Activated CD8-positive, alpha-beta memory T cell treated with anti-CD3 and anti-CD28 coated beads for 1 hour (primary cell): ENCODE measurements at places on chromosomes 6 and 20.

- no peak for DNase-seq
Measured at GRCh38 chr6:141029908-141030307, 1102.8 kb upstream of the GJE1 start.

GRCh38 chr6:126539022-126539421, 199.1 kb downstream of the CENPW start:
- DNase-seq: no peak

DNA sequence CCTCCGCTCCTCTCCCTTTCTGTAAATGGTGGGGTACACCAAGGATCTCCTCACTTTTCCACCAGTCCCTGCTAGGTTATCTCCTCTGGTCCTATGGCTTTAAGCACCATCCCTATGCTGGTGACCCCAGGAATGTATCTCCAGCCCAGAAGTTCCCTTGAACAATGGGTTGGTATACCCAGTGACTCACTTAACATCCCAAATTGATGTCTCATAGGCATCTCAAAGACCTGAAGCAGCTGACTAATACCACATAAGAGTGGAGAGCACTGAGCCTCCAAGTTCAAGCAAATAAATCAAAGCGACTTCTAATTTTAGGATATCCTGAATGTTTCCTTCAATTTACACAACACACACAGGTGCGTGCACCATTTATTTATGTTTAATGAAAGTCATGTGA, 48.3 kb downstream of the ADGRF1 start:
- no peak for DNase-seq

DNA sequence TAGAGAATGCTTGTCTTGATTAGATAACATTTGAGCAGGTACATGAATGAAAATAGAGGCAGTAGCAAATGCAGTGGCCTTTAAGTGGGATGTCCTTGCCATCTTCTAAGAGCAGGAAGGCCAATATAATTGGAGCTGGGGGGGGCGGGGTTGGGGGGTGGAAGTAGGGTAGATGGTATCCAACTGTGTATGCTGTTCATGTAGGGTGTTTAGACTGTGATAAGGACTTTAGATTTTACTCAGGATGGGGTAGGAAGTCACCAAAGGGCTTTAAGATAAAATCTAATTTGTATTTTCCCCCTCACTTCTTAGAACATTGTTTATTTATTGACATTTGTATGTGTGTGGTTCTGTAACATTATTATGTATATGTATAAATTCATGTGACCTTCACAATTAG, 12.0 kb downstream of the TAB2 start:
- DNase-seq: no peak

- DNase-seq: no peak
Measured at GRCh38 chr6:169933251-169933821, 181.9 kb downstream of the ERMARD start.

GRCh38 chr6:98797217-98797994, 37.0 kb upstream of the POU3F2 start:
- DNase-seq: no peak

DNA sequence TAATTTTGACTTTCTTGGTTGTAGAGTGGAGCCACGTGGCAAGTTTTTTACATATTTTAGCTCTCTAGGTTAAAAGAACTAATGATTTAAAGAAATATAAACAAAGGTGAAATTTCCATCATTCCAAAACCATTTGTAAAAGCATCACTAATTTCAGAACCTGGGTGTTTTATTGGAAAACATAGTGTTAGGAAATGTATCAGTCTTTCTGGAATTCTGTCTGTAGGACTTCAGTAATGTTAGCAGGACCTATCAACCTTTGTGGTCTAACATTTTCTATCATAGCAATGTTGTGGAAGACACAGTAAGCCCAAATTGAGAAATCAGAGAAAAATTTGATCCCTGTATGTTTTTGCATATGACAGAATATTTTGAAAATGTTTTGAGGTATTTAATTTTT, 28.3 kb downstream of the L3MBTL3 start:
- DNase-seq: no peak

DNA sequence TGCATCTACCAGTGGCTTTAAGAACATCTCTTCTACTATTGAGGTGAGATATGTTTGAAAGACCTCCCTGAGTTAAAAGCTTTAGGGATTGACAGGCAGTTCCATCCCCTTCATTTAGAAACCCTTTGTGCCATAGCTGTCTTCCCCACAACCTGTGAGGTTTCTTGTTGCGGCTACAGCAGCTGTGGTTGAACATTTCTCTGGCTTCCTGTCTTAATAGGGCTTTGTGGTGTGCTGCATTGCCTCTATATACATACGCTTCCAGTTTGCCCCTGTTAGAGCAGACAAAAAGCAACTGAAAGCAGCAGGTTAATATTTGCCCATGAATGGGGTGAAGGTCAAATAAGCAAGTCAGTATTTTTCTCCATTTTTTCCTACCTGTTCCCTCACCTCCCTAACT, 210.2 kb downstream of the TMEM200A start:
- no peak for DNase-seq

DNA sequence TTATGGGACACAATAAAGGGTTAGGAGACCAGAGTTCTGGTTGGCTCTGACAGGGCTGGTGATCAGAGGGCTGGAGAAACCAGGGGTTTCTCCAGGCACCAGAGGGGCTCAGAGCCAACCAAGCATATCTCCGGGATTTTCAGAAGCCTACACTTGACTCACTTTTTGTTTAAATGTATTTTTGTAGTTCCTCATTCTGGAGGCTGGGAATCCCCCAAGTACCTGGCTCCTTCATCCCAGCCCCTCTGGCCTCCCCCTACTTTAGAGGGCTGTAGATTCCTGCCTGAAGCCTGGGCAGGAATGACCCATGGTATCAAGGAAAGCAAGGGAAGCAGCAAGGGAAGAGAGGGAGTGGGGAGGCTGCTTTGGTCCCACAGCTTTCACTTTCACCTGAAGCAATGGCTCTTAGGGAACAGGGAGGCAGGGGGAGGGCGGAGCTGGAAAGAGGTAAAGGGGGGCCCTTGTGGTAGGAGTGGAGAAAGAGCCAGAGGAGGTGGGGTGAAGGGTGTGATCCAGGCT, 973 bp downstream of the CD40 start:
- DNase-seq: no peak

GRCh38 chr6:87909849-87910248, 137.8 kb upstream of the SPACA1 start:
- no peak for DNase-seq

- DNase-seq: no peak
Measured at GRCh38 chr6:150301846-150302519, 66.8 kb upstream of the IYD start.

- no peak for DNase-seq
Measured at GRCh38 chr20:58847463-58847862, 3.2 kb downstream of the GNAS-AS1 start.

- no peak for DNase-seq
Measured at GRCh38 chr6:145924600-145924999, 39.6 kb downstream of the SHPRH start.

DNA sequence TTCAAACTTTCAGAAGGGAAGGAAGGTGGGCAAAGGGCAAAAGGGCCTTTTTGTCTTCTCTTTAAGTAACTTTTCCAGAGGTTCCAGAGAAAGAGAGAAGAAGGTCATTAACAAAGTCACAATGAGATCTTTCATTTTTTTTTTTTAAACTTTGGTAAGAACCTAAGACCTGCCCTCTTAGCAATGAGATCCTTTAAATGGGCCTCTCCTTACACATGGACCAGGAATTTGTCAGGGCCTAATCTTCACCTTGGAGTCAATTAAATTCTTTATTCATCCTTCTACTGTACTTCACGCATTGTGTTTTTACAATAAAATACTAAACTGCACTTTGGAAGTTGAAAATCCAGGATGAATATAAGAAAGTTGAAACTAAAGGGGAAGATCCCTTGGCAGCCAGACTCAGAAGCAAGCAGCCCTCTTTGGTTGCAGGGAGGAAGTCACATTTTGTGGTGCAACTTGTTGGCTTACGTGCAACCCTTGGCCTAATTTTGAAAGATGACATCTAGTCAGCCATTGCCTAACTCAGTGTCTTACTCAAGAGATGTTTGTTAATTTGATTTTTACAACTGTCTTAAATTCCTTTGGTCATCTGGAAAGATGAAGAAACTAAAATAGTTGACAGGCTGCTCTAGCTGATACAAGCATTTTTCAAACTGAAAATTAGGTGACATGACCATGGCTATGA, 11.9 kb upstream of the TMEM170B start:
- no peak for DNase-seq

DNA sequence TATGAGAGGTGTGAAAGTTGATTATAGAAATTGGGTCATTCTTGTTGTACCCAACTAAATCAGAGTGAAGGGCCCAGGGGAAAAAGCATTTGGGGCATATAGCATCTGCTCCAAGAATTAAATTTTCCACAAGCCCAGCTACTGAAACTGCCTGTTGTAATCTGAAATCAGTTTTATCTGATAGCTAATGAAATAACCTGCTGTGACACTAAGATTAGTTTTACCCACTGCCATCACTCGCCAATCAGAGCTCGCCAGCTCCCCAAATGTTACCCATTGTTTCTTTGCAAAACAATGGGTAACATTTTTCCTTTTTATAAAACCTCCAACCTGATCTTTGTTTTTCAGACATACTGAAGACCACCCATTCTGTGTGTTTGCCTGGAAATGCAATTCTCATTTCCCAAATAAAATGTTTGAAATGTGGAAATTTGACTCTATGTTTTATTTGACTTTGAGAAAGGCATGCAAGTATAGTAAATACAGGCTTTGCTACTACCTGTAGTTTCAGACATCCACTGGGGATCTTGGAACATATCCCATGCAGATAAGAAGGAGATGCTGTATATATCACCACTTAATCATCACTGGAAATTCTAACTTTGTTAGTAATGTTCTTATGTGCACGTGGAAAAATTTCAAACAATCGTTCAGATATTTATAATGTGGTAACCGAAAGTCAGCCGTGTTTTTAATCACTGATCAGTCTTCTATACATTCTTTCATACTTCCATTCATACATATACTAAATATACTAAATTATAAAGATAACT, 6.3 kb upstream of the AHI1 start:
- no peak for DNase-seq

DNA sequence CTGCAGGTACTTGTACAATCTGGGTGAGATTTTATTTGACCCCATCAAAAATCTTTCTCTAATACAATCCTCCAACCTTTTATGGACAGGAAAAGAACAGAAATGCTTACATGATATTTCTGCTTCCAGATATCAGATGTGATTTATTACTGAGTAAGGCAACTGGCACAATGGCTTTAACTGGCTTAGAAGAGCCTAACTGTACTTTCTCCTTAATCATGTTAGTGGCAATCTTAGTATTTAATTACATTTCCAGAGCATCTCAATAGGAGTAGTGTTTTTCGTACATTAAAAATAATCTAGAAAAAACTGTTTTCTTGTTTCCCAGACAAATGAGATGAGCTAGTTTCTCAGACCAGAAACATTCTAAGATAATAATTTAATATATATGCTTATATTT, 251.6 kb downstream of the KCNQ5 start:
- DNase-seq: no peak

GRCh38 chr6:121698617-121699016, 263.2 kb downstream of the GJA1 start:
- no peak for DNase-seq

- no peak for DNase-seq
Measured at GRCh38 chr6:129598244-129599187, 111.5 kb downstream of the ARHGAP18 start.

GRCh38 chr6:117605169-117605826, 3.0 kb upstream of the GOPC start:
- no peak for DNase-seq

DNA sequence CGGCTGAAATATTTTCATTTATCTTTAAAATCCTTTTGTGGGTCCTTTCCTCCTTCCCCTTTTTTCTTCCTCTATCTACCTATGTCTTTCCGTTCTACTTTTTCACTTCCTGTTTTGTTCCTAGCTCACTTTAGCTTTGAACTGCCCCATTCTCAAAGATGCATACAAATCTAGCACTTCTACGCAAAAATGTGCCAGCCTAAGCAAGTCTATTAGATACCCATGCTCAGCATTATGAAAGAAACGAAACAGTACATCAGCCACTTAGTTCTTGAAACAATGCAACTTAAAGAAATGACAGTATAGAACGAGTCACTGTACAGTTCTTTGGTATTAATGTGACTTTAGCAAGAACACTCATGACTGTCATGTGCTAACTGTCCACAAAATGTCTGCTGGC, 47.3 kb upstream of the MARCKS start:
- DNase-seq: no peak

DNA sequence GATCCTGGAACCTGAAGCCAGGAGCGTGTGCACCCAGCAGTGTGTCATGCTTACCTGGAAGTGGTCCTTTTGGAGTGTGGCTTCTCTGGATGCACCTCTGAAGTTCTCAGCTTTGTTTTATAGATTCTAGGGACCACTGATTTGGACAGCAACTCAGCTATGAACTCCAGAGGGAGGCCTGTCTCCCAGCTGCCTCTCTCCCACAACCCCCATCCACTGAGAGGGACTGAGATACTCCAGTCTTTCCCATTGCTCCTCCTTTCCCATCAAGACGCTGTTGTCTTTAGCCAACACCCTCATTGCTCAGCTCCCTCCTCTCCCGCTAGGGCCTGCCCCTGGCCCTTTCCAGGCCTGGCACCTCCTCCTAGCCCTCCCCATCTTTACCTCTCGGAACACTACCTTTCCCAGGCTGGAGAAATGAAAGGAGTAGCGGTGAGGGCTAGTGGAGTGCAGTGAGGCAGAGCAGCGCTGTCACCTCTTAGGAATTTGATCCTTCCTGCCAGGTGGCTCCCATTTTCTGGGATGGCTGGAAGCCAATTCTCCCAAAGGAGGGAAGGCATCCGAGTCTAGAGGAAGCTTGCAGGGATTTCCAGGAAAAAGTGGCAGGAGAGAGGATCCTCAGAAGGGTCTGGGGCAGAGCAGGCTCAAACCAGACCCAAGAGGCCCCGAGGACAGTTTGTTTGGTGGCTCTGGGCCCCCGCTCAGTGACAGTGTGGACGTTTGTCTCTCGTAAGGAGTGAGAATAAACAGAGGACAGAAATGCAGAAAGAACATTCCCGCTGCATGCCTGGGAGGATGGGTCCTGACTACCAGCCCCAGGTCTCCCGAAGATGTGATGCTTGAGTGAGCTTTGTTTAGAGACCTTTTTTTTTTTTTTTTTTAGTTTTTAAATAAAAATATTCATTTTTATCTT, at the start of gene LRRN4:
TSS of gene LRRN4 (minus strand) at position 285 of the 913 bp plus-strand sequence. CDS start 1,261 bp downstream, outside the sequence.
- DNase-seq: no peak
